Glutamatergic neuron (in vitro differentiated cells): ENCODE measurements at places on chromosomes 1 and 21. TPM values are rescaled to one million over a fixed set of nuclear protein-coding genes. Genes with fewer than 3 reads are reported as not detected.

- peaks cover 20% of the 10 kb centered on the region for H3K36me3 ChIP-seq
- DNase-seq, result peak; percentile 24
- peak overlapping the region; percentile 15 for H3K27ac ChIP-seq
- peaks cover 14% of the 10 kb centered on the region for H3K4me1 ChIP-seq
These were observed 122.8 kb downstream of the SDCCAG8 start for GRCh38 chr1:243378669-243379068.

GRCh38 chr1:9406111-9406510, 113.4 kb downstream of the SPSB1 start:
- H3K4me3 ChIP-seq, result no peak overlapping the region
- no peaks in the 10 kb centered on the region for H3K36me3 ChIP-seq
- peaks cover 16% of the 10 kb centered on the region for H3K4me1 ChIP-seq
- no peak overlapping the region for H3K27ac ChIP-seq
- DNase-seq, result no peak

DNA sequence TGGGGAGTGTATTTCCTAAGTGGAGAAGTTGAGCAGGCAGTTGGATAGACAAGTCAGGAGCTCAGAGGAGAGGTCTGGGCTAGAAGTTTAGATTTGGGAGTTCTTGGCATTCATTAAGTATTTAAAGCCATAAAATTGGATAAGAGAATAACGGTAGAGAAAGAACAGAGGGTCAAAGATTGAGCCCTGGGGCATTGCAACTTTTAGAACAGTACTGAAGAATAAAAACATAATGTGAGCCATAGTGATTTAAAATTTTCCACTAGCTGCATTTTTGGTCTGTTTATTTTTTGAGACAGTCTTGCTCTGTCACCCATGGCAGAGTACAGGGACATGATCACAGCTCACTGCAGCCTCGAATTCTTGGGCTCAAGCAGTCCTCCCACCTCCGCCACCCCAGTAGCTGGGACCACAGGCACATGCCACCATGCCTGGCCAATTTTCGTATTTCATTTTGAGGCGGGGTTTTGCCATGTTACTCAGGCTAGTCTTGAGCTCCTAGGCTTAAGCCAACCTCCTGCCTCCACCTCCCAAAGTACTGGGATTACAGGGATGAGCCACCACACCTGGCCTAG, 85.9 kb upstream of the SOX13 start:
- no peak overlapping the region for H3K27ac ChIP-seq
- no peaks in the 10 kb centered on the region for H3K27me3 ChIP-seq
- H3K36me3 ChIP-seq, result no peaks in the 10 kb centered on the region
- no peak overlapping the region for H3K4me3 ChIP-seq
- no peak for DNase-seq

- no peak overlapping the region for H3K4me3 ChIP-seq
- no peaks in the 10 kb centered on the region for H3K4me1 ChIP-seq
- no peak overlapping the region for H3K27ac ChIP-seq
- no peak for DNase-seq
- H3K27me3 ChIP-seq, result peaks cover 2% of the 10 kb centered on the region
These were observed 223.3 kb downstream of the FGGY start for GRCh38 chr1:59520194-59520593.

DNA sequence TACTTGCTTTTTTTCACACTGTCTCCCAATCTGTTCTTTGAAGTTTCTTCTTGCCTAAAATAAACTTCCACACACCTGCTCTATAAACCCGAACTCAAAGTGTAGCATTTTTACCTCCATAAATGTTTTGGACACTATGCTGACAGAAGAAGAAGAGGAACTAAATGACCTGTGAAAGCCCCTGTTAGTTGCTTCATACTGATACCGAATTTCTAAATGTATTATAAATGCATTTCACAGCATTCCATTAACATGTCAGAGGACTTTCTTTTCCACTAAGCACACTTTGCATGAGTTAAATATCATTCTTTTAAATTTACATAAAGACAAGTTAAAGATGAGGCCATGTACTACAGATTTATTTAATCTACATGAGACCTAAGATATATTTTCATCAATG, 281.0 kb downstream of the SMYD3 start:
- no peak for DNase-seq
- no peak overlapping the region for H3K27ac ChIP-seq
- H3K36me3 ChIP-seq, result peaks cover 2% of the 10 kb centered on the region
- H3K27me3 ChIP-seq, result peaks cover 3% of the 10 kb centered on the region
- H3K4me3 ChIP-seq, result no peak overlapping the region
- H3K4me1 ChIP-seq, result no peaks in the 10 kb centered on the region

- H3K4me1 ChIP-seq, result peaks cover 2% of the 10 kb centered on the region
- peaks cover 9% of the 10 kb centered on the region for H3K27me3 ChIP-seq
- DNase-seq, result no peak
- no peak overlapping the region for H3K4me3 ChIP-seq
- no peak overlapping the region for H3K27ac ChIP-seq
These were observed 14.9 kb downstream of the SLC45A3 start for GRCh38 chr1:205665201-205666045.

GRCh38 chr1:201545851-201546492, 7.0 kb downstream of the NAV1 start:
- no peaks in the 10 kb centered on the region for H3K36me3 ChIP-seq
- H3K27ac ChIP-seq, result no peak overlapping the region
- peaks cover 27% of the 10 kb centered on the region for H3K4me1 ChIP-seq
- H3K27me3 ChIP-seq, result peaks cover 3% of the 10 kb centered on the region

DNA sequence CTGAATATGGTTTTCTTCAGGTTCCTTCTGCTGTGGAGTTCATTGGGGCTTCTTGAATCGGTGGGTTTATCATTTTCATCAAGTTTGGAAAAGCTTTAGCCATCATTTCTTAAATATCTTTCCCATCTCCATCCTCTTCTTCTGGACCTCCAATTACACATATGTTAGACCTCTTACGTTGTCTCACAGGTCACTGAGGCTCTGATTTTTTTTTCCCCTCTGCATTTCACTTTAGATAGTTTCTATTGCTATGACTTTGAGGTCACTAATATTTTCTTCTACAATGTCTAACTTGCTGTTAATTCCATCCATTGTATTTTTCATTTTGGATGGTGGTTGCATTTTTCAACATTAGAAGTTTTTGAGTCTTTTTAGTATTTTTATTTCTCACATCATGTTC, 47.3 kb upstream of the CASZ1 start:
- peaks cover 6% of the 10 kb centered on the region for H3K27me3 ChIP-seq
- peaks cover 17% of the 10 kb centered on the region for H3K4me1 ChIP-seq
- H3K36me3 ChIP-seq, result peaks cover 13% of the 10 kb centered on the region
- no peak overlapping the region for H3K4me3 ChIP-seq
- DNase-seq, result no peak

- H3K4me1 ChIP-seq, result peaks cover 24% of the 10 kb centered on the region
- no peak overlapping the region for H3K27ac ChIP-seq
- no peak overlapping the region for H3K4me3 ChIP-seq
- peaks cover 6% of the 10 kb centered on the region for H3K27me3 ChIP-seq
- no peak for DNase-seq
These were observed 8.4 kb downstream of the TP73 start for GRCh38 chr1:3660704-3661103.

GRCh38 chr21:25636727-25637126, 2.3 kb upstream of the JAM2 start:
- H3K36me3 ChIP-seq, result no peaks in the 10 kb centered on the region
- no peak overlapping the region for H3K27ac ChIP-seq
- H3K27me3 ChIP-seq, result peaks cover 5% of the 10 kb centered on the region
- H3K4me3 ChIP-seq, result no peak overlapping the region
- DNase-seq, result no peak

- no peak overlapping the region for H3K4me3 ChIP-seq
- no peaks in the 10 kb centered on the region for H3K36me3 ChIP-seq
- no peak overlapping the region for H3K27ac ChIP-seq
- H3K27me3 ChIP-seq, result peaks cover 7% of the 10 kb centered on the region
- peaks cover 17% of the 10 kb centered on the region for H3K4me1 ChIP-seq
- peak; percentile 78 for DNase-seq
These were observed 52.2 kb downstream of the SDC3 start for GRCh38 chr1:30856260-30856790.

DNA sequence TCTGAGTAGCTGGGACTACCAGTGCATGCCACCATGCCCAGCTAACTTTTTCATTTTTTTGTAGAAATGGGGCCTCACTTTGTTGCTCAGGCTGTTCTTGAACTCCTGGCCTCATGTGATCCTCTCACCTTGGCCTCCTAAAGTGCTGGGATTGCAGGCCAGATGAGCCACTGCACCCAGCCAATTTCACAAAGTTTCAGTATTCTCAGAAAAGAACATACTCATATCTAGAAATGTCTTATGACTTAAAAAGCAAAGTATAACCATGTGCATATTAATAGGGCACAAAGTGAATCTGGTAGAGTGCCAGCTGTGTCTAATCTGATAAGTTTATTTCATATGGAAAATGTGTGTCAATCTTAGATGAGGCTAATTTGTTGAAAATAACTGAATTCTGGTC, 87.5 kb upstream of the CACYBP start:
- no peaks in the 10 kb centered on the region for H3K27me3 ChIP-seq
- no peak overlapping the region for H3K4me3 ChIP-seq
- no peak overlapping the region for H3K27ac ChIP-seq
- DNase-seq, result no peak
- H3K36me3 ChIP-seq, result no peaks in the 10 kb centered on the region

GRCh38 chr1:171160211-171160610, 24.9 kb upstream of the FMO2 start:
- DNase-seq, result no peak
- H3K4me1 ChIP-seq, result no peaks in the 10 kb centered on the region
- no peaks in the 10 kb centered on the region for H3K36me3 ChIP-seq
- no peak overlapping the region for H3K4me3 ChIP-seq
- H3K27ac ChIP-seq, result no peak overlapping the region
- H3K27me3 ChIP-seq, result no peaks in the 10 kb centered on the region

- H3K4me1 ChIP-seq, result peaks cover 6% of the 10 kb centered on the region
- H3K36me3 ChIP-seq, result no peaks in the 10 kb centered on the region
- no peak overlapping the region for H3K27ac ChIP-seq
These were observed 98.8 kb downstream of the CCDC185 start for GRCh38 chr1:223492044-223492443.

GRCh38 chr1:98797506-98797905, 136.0 kb downstream of the SNX7 start:
- peaks cover 1% of the 10 kb centered on the region for H3K4me1 ChIP-seq
- no peaks in the 10 kb centered on the region for H3K27me3 ChIP-seq
- DNase-seq, result no peak
- no peak overlapping the region for H3K4me3 ChIP-seq

GRCh38 chr1:166032572-166033371, 134.0 kb downstream of the FAM78B start:
- no peak overlapping the region for H3K27ac ChIP-seq
- H3K4me1 ChIP-seq, result peaks cover 4% of the 10 kb centered on the region
- no peak for DNase-seq

- H3K4me3 ChIP-seq, result peak overlapping the region; percentile 15
- no peaks in the 10 kb centered on the region for H3K36me3 ChIP-seq
- DNase-seq, result peak; percentile 40
- H3K4me1 ChIP-seq, result peaks cover 18% of the 10 kb centered on the region
These were observed 223.8 kb upstream of the TMEM51 start for GRCh38 chr1:14929547-14930246.

GRCh38 chr1:18820791-18821641, 38.4 kb downstream of the TAS1R2 start:
- DNase-seq, result peak; percentile 93
- peaks cover 8% of the 10 kb centered on the region for H3K27me3 ChIP-seq
- peak overlapping the region; percentile 6 for H3K4me3 ChIP-seq

The SERTAD4 gene
- 1.5 TPM for total RNA-seq

The TPRG1L gene
- total RNA-seq, result 43.1 TPM

The CAPN8 gene
- total RNA-seq, result not detected

The LCE1A gene
- total RNA-seq, result not detected

The DMBX1 gene
- not detected for total RNA-seq

The KIF14 gene
- total RNA-seq, result 2.9 TPM

The DIO1 gene
- total RNA-seq, result not detected

The APCS gene
- total RNA-seq, result not detected

The BCAN gene
- total RNA-seq, result 10.3 TPM
